Activated CD8-positive, alpha-beta memory T cell treated with anti-CD3 and anti-CD28 coated beads for 4 hours (primary cell): ENCODE measurements at places on chromosomes 2 and 18.

- DNase-seq, result peak; percentile 15
Measured at GRCh38 chr2:43059183-43059897, 167.1 kb downstream of the ZFP36L2 start.

DNA sequence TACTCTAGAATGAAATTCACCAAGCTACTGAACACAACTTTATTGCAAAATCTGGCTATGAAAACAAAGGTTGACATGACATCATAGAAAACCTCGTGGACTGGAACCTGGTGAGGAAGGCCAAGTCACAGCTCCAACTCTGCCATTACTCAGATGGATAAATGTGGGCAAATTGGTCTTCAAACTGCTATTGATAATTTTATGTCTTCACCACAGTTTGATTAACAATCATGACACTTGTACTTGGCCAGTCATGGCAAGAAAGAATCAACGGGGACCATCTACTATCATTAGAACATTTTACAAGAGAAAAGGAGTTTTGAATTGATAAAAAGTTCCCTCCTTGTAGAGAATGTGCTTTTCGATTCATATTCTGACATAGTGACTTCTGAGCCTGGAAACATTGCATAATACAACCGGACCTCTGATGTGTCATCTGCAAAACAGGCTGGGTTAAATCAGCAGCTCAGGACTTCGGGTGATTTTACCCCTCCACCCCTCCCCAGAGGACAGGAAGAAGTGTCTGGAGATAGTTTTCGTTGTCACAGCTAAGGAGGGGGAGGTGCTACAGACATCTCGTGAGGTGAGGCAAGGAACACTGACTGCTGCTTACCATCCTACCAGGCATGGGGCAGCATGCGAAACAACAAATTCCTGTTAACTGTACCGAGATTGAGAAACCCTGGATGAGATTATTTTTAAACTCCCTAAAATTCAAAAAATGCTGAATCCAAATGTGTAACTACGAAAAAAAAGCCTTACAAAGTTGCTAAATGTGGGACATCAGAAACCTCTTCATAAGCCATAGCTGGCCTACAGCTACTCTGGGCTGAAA, 8.4 kb downstream of the L3MBTL4 start:
- DNase-seq, result no peak

GRCh38 chr2:98028101-98028561, 32.4 kb upstream of the TMEM131 start:
- no peak for DNase-seq

DNA sequence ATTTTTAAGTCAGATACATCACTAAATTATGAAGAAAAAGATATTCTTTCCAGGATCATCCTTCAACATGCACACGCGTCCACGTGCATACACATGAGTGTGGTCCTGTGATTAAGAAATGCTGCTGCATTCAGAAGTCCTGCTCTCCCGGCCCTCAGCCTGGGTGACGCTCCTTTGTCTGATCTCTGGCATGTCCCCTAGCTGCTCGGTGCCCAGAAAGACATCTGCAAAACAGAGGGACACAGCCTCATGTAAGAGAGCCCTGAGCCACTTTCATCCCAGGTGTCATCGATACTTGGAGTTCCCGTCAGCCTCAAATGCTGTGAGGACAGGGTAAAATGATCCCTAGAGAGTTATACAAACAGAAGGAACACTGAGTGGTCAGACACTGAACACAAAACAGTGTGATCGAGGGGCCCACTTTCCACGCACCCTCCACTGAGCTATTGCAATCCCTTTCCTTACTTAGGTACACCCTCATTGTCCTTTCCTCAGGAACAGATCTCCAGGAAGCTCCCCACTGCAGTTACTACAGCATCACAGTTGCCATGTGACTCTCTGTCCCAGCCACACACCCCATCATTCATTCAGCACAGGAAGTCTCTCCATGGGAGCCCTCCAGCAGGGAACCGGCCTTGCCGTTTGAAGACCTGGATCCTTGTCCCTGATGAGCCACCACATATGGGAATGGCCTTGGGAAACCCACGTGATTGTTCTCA, 32.1 kb downstream of the CRACDL start:
- DNase-seq, result no peak

DNA sequence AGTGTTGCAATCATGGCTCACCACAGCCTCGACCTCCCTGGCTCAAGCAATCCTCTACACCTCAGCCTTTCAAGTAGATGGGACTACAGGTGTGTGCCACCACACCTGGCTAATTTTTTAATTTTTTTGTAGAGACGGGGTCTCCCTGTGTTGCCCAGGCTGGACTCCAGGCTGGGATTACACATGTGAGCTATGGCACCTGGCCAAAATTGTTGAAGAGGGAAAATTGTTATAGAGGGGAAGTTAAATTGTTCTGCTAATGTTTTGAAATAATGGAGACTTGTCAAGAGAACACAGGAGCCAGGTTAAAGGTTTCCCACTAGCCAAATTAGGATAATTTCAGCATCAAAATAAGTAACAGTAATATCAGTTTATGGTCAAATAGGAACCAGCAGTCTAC, 25.1 kb downstream of the PPIG start:
- DNase-seq, result no peak

- DNase-seq, result no peak
Measured at GRCh38 chr2:96113367-96113677, 3.0 kb downstream of the ADRA2B start.

- DNase-seq, result no peak
Measured at GRCh38 chr2:66435549-66435875, 587 bp downstream of the MEIS1 start.

DNA sequence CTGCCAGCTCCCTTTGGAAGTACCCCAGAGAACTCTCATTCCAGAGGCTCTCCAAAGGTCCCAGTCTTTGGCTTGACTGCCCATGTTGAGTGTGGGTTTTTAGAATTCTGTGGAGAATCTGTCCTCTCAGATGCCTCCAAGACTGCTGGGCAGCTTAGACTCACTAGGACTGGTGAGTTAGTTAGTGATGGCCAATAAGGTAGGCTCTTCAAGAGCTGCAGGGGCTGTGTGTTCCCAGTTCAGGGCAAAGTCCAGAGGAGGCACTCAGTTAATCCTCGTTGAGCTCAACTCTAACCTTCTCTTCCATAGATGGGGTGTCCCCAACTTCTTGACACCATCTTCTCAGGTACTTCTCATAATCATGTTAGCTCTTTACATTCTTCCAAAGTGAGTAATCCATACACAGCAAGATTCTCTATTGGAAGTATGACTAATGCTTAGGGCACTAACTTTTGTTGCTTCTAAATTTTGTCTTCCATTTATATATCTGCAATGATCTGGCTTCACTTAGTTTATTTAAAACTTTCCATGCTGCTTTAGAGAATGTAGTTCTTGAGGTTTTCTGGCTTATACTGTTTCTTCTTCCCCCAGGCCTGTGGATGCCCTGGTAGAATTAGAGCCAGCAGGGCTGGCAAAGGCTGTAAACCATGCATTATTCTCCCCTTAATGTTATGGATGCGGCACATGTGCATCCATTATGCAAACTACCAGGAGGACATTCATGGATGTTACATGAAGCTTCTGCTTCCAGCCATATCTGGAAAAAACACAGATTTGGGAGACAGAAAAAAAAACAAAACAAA, 88.9 kb downstream of the POLE4 start:
- DNase-seq, result no peak
